CD4-positive, alpha-beta T cell treated with Interleukin-17A for 1 hour (primary cell): ENCODE measurements at places on chromosomes 2 and 18.

DNA sequence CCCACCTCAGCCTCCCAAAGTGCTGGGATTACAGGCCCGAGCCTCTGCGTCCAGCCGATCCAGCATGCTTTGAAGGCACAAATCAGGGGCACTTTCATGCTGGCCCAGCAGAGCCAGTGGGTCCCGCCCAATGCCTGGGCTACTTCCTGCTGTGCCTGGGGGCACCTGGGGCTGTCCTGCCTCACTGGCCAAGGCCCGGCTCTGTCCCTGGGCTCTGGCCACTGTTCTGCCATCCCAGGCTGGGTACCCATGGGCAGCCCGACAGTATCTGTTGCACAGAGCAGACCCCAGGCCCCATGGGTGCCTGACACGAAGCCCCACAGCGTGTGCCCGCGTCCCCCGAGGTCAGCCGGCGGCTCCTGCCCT is 6.8 kb upstream of the GAL3ST2 start:
- no peak for DNase-seq

DNA sequence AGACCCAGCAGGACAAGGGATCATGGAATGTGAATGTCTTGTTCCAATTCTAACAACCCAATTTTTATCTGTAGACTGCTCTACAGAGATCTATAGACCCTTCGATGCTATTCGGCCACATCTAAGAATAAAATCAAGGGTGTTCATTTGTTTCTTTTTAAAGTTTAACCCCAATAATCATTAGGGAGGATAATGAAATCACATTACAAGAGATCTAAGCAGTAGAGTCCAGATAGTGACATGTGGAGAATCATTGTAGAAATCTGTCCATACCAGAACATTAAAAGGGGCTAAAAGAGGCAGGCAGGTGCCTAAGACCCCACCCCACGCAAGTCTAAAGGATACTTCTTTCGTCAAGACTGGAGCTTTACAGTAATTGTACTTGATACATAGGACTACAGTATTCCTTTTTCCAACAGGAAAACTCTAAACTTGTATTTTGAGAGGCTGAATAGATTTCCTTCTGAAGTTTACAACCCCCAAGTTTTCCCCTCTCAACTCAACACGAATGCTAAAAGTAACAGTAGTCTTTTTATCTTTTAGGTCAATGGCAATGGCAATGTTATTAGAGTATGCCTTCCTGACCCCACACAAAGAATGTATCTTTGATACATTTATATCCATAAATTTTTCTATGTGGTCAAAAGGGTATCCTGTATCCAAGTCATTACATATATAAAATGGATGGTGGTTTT is 183.7 kb downstream of the TCF4 start:
- DNase-seq = no peak

GRCh38 chr2:52520644-52521043 is 1247.0 kb upstream of the CHAC2 start:
- no peak for DNase-seq

GRCh38 chr2:439077-439476 is 151.2 kb upstream of the ALKAL2 start:
- DNase-seq = no peak
